ENCODE measurements at places on chromosomes 5 and 9.

GRCh38 chr5:173634465-173634983, 18.1 kb upstream of the BOD1 start:
- no peak for DNase-seq

DNA sequence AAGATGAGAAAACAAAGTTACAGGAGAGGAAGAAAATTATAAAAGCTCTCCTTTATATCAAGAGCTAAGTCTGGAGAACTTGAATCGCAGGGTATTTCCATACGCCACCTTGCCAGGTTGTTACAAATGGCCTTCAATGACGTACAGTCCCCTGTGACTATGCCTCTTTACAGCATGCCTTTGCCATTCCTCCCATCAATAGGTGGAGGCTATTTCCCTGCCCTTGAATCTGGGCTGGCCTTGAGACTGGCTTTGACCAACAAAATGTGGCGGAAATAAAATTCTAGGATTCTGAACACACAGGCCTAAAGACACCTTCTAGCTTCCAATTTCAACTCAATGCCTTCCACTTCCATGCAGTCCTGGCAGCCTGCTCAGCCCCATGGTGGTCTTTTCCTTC, 45.7 kb downstream of the TSSK1B start:
- DNase-seq = no peak

GRCh38 chr9:70802206-70802605, 319.2 kb downstream of the TRPM3 start:
- no peak for DNase-seq

DNA sequence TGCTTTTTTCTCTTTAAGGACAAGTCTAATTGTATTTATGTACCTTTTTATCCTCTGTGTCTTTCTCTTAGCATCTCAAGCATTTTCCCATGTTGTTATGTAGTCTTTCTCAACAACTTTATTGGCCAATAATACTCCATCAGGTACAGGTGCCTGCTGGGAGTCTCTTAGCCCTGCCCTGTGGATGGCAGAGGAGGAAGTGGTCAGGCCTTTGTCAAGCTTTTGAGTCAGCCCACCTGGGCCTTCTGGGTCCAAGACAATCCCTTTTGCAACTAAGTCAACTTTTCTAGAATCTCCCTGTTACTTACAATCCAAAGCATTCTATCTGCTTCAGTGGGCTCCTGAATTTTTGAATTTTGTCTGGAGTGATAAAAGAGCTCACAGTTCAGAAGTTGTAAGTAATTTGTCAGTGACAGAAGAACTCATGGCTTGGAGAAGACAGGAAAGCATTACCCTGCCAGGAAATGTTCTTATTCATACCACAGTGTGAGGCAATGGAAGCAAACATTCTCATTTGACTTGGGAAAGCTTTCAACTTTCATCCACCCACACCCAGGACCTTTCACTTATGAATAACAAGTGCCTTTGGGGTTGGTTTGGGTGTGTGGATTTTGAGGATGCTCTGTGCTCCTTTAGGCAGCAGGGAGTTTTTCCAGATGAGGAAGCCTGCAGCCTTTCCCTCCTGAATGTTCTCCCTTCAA, 200.0 kb upstream of the S1PR3 start:
- DNase-seq = no peak

DNA sequence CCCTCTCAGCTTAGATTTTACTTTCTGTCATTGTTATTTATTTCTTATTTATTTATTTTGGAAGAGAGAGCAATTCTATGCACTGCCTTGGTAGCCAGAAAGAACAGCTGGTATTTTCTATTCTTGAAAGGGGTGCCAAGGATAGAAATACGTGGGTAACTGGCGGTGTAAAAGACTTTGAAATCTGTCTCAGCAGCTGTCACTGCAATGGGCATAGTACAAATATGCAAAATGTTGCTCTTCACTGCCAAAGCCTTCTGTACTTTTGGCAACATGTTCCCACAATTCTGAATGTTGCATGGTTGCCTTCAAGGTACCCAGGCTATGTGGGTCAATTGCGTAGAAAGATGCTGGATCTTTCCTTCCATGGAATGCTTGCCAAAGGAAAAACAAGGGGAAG, 230.2 kb upstream of the EDIL3 start:
- no peak for DNase-seq

- peak; percentile 31 for DNase-seq
Measured at GRCh38 chr5:31853398-31854135, 214.6 kb downstream of the PDZD2 start.

- DNase-seq = peak; percentile 44
Measured at GRCh38 chr9:94779031-94779430, 52.5 kb downstream of the AOPEP start.

- DNase-seq = no peak
Measured at GRCh38 chr9:105252405-105252756, 7.9 kb downstream of the SLC44A1 start.

DNA sequence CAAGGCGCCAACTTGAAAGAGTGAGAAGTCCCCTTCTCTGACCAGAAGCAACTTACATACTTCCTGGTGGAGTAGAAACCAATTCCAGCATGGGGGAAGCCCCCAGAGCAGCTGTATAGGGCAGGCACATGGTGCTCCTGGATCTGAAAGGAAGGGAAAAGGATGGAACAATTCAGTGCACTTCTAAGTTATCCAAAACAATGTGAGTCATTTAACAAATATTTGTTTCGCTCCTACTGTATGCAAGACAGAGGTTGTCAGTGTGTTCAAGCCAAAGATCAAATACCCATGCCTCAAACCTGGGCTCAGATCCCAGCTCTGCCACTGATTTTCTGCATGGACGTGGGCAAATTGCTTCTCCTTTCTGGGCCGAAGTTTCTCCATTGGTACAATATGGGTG, 67.1 kb downstream of the LHX2 start:
- DNase-seq = peak; percentile 74

DNA sequence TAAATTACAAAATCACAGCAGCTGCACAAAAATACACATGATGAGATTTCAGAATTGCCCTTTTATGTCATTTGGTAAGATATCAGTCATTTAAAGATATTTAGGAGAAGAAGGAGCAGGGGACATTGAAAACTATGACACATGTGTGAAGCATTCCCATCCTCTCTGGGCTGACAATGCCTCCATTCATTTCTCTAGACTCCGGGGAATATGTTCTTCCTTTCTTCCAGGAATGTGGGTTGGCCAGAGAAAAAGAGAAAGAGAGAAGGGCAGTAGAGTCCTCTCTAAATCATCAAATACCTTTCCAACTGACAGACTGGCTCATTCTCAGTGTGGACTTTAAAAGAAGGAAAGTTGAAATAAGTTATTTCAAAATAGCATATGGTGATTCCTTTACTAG, 205.6 kb upstream of the ADAMTSL1 start:
- DNase-seq = peak; percentile 78

- DNase-seq = no peak
Measured at GRCh38 chr9:127924736-127925444, 5.7 kb downstream of the PIP5KL1 start.

DNA sequence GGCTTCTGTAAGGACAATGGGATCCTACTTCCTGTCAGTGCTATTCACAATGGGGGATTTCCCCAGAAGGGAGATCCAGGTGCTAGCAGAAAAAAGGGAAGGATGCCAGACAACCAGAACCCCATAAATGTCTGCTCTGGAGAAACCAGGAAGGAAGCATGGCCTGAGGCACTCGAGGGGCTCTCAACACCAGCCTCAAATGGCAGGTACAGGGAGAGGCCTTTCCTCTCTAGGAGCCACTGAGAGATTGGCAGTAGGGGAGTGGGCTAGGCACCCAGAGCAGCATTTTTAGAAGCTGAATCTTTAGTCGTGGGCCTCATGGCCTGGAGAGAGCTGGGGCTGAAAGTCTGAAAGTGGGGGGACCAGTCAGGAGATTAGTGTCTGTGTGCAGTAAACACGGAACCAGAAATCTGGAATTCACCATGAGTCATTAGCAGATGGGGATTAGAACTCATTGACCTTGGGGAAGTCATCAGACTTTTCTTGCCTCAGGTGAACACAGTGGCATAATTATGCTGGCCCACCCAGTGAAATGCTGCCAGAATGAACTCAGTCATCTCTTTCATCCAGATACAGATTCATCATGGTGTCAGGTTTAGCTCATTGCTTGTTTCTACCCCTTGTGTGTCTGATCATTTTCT, 28.3 kb downstream of the ARHGEF28 start:
- no peak for DNase-seq

DNA sequence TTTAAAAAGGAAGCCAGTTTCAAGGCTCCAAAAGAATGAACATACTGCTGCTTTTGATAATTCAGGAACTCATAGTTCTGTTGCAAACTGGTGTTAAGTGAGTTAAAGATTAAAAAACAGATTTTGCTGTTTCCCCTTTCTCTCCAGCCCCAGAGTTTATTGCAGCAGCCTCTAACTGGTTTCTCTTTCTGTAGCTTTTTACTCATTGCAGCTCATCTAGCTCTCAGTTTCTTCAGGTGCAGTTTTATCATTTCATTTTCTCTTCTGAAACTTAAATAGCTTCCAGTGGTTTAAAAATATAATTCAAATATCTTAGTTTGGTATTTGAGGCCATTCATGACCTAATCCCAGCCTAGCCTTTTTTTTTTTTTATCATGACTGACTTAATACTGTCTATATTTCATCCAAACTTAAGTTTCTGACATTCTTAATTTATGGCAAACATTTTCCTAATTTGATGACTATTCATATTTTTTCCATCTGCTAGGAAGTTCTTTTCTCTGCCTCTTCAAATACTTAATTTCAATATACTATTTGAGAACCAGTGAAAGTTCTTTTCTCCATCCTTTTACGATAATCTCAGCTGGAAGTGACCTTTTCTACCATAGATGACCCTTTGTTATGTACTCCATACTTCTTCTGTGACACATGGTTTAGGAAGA, 252.7 kb upstream of the GRIA1 start:
- DNase-seq = no peak

DNA sequence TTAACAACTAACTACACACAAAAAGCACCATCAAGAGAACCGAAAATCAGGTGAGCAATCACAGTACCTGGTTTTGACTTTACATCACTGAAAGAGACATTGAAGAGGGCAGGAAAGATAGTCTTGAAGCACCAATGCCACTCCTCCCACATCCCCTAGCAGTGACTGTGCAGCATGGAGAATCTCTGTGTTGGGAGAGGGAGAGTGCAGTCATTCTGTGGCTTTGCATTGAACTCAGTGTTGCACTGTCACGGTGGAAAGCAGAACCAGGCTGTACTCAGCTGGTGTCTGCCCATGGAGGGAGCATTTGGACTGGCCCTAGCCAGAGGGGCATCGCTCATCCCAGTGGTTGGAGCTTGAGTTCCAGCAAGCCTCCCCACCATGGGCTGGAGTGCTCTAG, 40.4 kb downstream of the C5 start:
- DNase-seq = no peak

DNA sequence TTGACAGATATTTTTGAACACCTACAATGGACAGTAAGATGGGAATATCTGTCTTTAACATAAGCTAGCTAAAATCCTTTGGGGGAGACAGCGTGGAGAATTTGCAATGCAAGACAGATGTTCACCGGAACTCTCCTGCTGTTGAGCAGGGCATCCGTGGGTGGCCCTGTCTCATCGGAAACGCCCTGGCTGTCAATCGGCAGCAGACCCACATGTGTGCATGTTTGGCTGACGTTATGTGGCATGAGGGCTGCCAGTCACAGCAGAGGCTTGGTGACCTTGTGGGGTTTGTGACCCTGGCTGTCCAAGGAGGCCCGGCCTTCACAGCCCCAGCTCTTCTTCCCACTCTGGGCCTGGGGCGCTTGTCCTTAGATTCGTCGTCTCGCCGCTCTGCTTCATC, 129.7 kb upstream of the OTULINL start:
- no peak for DNase-seq

- no peak for DNase-seq
Measured at GRCh38 chr9:91896097-91896496, 53.9 kb downstream of the ROR2 start.

- DNase-seq = no peak
Measured at GRCh38 chr5:172896465-172896864, 62.4 kb downstream of the ERGIC1 start.

DNA sequence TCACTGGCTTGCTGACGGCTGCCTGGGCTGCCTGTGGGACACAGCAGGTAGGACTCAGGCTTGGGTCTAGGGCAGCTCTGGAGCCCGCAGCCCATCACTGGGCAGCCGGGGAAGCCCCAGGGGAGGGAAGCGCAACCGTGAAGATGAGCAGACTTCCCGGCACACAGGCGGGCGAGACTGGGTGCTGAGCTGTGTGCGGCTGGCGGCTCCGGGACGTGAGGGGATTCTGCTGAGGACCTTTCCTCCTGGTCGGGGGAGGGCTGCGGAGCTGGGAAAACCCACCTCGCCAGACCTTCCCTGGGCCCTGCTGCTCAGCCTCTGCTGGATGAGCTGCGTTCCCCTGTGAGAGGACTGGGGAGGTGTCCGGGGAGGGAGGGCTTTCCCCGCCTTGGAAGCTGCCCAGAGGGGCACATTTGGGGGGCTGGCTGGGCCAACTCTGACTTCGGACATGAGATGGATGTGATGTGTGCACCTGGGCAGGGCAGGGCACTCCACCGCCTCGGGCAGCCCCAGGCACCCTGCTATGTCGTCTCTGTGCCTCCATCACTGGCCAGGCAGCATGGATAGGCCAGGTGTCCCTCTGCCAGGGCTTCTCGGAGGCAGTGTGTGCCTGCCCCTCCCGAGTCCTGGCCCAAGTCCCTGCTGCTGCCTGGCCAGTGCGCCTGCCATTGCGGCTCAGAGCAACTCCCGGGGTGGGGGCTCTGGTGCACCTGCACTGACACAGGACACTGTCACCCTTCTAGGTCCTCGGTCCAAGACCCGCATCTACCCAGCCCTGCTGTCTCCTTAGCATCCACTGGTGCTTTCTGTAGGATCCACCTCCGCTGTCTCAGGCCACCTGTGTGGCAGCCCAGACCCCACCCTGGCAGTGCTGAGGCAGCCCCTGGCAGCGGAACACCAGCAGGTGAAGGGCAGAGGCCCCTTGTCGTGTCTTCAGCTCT, 66.4 kb downstream of the COL5A1 start:
- no peak for DNase-seq

- no peak for DNase-seq
Measured at GRCh38 chr9:111836311-111836710, 41.6 kb upstream of the SHOC1 start.

DNA sequence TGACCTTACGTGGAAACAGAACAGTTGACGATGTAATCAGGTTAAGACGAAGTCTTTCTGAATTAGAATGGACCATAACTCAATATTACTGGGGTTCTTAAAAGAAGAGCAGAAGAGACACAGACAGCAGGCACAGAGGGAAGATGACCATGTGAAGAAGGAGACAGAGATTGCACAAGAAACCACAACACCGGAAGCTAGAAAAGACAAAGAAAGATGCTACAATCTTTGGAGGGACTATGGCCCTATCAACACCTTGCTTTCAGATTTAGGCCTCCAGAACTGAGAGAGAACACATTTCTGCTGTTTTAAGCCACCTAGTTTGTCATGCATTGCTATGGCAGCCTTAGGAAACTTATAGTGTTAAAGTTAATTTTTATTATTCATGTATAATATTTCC, 27.1 kb downstream of the CDH9 start:
- no peak for DNase-seq
